ENCODE measurements at places on chromosomes 1 and 21.

DNA sequence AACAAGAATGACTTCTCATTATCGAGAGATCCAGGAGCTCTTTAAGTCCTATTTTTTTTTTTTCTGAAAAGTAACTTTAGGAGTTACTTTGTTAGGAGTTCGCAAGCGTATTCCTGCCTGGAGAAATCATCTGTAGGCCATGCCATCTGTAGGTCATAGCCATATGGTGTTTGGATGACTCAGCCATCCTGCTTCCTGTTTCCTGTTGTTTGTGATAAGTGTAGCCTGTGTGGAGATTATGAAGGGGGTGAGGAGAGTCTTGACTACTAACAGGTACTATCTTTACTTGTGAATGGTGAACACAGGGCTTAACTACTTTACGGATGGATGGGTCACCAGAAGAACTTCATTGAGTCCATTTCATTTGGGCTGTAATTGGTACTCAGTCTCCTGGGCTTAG, 327.2 kb downstream of the PTPRU start:
- no peak for DNase-seq

DNA sequence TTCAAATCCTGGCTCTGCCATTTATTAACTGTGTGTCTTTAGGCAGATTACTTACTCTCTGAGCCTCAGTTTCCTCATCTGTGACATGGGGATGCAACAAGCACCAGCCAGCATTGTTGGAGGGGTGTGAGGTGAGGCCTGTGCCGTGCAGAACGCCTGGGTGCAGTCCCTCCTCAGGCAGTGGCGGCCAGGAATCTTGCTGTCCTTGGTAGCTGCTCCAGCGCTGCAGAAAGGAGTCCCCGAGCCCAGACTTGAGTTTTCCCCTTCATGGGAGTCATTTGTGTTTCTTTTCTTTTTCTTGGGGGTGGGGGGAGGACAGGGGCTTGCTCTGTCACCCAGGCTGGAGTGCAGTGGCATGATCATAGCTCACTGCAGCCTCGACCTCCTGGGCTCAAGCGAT, 46.6 kb downstream of the DISP3 start:
- DNase-seq = no peak

DNA sequence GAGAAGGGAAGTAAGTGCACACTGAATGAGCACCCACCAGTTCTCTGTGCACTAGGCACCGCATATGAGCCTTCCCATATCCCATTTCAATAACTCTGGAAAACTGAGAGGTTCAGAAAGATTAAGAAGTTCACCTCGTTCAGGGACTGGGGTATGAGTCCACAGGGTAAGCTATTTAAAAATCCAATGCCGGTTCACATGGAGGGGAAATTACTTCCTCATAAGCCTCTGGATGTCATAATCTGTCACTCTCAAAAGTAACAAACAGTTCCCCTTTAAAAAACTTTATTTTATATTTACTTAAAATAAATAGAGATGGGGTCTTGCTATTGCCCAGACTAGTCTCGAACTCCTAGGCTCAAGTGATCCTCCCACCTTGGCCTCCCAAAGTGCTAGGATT, 1.9 kb downstream of the OR2B11 start:
- no peak for DNase-seq

DNA sequence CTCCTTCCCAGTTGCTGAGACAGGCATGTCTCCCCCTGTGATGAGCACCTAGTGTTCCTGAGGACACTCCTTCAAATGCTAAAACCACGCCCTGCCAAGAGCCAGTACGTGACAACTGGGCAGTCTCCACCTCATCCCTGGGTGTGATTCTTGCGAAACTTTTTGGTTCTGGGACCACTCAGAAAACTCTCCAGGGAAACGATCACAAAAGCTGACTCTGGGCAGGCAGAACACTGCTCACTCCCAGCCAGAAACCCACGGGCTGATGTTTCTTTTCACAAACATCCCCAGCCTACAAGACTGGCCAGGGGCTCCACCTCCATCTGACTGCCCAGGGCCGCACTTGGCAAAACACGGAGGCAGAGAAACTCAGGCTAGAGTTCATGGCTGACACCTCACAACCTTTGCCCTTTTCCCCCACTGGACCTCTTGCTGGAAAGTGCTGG, 24.4 kb downstream of the DHRS3 start:
- DNase-seq = no peak

DNA sequence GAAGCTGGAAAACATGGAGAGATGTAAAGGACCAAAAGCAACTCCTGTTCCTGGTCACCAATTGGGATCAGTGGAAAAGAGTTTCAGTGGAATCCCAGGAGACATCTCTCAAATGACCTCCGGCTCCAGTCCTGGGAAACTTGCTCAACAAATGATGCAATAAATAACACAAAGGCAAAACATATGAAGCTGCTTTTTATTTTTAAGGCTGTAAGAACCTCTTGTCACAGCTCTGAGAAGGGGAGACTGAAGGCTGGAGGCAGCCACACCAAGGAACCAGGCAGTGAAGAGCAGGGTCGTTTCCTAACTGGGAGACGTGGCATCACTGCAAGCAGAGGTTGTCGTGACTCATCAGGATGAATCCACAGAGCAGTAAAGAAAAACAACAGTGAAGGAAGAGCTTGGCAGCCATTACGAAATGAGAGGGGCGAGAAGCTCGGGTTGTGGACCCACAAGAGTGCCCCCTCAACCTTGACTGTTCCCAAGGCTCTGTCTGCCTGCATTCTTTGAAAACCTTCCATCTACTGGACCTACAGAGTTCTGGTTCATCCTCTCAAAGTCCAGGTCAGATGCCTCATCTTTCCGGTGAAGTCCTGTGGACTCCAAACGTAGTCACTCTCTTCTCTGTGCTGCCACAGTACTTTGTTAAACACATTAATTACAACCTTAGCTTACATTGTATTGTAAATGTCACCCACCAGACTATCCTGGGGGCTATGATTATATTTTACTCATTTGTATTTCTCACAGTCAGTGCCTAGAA, 32.1 kb downstream of the JAK1 start:
- no peak for DNase-seq

DNA sequence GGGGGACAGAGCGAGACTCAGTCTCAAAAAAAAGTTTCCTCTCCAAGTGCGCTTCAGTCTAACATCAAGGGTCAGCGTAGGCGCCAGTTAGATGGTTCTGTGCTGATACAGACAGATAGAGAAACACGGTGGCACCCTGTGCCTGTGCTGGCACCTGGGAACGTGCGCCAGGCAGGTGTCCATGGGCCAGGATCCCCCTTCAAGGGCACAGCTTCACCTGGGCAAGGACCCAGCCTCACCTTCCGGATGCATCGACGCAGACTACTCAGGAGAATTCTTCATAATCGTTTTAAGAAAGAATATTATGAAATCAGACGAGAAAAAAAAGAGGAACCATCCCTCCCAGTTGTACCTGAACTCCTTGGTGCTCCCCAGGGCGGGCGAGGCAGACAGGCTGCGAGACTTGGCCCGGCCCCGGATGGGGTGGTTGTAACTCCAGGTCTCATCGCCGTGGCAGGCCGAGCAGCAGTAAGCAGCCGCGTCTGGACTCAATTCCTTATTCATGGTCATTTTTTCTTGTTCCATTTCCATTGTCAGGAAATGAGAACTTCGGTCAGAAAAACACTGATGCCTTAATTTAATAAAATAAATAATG, 13.3 kb downstream of the NADK start:
- no peak for DNase-seq

DNA sequence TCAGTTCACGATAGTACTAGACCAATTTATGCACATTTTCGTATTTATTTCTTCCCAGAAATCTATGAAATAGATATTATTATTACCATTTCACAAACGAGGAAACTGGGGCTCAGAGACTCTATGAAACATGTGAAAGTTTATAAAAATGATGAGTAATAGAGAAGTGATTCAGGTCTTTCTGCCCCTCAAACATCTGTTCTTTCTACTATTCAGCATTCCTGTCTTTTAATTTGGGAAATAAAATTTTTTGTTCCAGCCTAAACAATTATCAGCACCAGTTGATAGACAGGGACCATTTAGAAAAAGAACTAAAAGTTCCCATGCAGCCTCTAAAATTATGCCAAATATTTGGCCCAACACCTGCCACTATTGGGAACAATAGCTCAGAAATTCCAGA, 585.1 kb downstream of the PTPRC start:
- DNase-seq = no peak

- DNase-seq = no peak
Observed at GRCh38 chr1:222754366-222755139, 17.6 kb downstream of the FAM177B start.

GRCh38 chr1:9689971-9690381, 38.4 kb downstream of the PIK3CD start:
- DNase-seq = no peak

DNA sequence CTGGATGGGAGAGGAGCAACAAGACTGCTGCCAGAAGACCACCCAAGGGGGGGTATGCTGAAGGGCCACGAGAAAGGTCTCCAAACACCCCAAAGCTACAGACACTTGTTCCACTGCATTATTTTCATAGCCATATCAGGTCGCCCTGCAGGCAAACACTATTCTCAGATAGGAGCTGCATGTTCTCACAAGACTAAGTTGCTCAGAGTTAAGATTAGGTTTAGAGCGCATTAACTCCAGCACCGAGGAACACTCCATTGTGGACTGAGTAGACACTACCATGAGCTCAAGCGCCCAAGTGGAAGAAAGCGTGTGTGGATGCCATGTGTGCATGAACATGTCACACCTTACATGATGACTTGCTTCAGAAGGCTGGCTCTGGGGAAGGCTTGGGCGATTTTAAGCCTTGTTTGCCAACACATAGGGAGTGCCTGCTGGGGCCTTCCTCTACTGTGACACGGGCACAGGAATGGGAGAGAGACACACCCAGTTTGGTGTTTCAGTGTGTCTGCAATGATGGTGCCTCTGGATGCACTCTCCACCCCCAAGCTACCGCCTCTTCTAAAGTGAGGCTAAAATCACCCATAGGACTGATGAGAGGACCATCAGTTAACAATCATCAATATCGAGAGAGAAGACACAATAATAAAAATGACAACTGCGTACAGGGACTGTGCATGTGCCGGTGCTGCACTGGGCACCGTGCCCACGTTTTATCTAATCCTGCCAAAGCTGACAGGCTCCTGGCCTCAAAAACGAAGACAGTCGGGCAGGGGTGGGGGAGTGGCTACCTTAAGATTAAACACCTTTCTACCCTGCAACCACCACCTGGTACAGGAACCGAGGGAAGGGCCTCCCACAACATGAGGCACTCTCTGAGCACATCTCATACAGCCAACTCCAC, 34.9 kb downstream of the SSBP3 start:
- no peak for DNase-seq

DNA sequence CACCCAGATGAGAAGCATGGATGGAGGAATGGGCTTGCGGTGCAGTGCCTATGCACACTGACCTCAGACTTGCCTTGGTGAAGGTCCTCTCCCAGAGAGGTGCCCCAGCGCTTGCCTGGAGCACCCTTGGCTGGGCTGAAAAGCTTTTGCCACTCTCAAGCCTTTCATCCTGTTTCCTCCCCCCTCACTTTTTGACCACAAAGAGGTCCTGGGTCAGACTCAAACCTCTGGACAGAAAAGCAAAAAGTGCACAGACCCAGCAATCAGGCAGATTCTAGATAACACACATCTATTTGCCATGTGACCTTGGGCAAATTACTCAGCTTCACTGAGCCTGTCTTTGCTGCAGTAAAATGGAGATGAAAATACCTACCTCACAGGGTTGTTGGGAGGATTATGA, 7.3 kb downstream of the TMEM35B start:
- no peak for DNase-seq

DNA sequence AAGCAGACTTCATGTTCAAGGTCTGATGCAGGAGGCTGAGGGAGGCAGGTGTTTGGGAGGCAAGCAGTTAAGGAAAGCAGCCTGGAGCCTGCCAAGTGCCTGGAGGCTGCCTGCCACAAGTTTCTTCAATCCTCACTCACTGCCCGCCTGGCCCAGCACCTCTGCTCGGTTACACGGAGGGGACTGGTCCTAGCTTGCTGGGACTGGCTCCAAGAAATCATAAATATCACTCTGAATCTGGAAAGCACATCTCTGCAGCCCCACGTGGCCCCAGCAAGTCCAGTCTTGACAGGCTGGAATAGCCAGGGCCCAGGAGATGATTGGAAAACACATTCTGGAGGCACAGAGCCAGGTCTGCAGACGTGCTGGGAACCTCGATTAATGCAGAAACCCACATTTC, 83.9 kb downstream of the BCAR3 start:
- DNase-seq = no peak

- no peak for DNase-seq
Observed at GRCh38 chr1:235532360-235532759, 28.1 kb upstream of the B3GALNT2 start.

GRCh38 chr21:34807881-34808568, 139.2 kb downstream of the CLIC6 start:
- DNase-seq = no peak

GRCh38 chr1:30034105-30034626, 689.2 kb downstream of the MATN1 start:
- no peak for DNase-seq

DNA sequence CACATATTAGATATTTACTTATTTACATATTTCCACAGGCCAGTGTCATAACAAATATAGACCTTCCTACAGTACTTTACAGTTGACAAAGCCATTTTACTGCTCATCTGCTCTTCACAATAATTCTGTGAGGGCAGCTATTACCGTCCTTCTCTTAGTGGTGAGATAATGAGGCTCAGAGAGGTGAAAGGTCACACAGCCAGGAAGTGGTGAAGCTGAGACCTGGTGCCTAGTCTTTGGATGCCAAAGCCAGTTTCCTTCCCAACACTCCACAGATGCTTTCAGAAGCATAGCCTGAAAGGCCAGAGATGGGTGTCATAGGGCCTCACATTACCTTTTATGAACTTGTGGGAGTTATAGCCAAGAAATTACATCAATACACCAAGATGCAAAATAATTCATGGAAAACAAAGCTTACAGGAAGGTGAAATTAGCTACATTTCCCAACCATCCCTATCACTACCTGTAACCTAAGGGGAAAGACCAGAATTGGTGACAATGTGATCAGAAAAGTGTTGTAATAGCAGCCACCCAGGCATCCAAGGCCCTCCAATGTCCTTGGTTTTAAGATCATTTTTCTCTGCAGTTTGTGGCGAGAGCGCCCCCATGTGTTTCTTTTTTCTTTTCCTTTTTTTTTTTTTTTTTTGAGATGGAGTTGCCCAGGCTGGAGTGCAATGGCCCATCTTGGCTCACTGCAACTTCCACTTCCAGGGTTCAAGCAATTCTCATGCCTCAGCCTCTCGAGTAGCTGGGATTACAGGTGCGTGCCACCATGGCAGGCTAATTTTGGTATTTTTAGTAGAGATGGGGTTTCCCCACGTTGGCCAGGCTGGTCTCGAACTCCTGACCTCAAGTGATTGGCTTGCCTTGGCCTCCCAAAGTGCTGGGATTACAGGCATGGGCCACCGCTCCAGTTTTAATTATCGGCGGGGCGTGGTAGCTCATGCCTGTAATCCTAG, 26.5 kb upstream of the RPL11 start:
- DNase-seq = no peak

Data from naive B cell (primary cell).